CD14-positive monocyte (primary cell): ENCODE measurements at places on chromosomes 6 and 20.

GRCh38 chr6:88164061-88164460 lies 2.1 kb downstream of the CNR1 start:
- DNase-seq = no peak

DNA sequence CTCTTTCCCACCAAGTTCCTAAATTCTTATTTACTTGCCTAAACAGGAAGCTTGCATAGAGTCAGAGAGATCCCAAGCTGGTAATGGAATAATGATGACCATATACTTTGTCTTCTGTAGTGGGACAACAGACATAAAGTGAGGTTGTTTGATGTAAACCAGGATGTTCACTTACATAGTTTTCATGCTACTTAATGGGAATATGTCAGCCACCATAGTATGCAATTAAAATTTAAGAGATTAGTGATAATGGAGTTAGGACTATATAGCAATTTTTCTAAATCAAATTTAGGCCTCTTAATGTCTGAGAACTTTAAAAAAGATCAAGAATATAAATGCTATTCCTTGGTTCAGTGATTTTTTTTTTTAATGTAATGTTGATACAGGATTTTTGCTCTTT lies 180.6 kb downstream of the BCKDHB start:
- no peak for DNase-seq

DNA sequence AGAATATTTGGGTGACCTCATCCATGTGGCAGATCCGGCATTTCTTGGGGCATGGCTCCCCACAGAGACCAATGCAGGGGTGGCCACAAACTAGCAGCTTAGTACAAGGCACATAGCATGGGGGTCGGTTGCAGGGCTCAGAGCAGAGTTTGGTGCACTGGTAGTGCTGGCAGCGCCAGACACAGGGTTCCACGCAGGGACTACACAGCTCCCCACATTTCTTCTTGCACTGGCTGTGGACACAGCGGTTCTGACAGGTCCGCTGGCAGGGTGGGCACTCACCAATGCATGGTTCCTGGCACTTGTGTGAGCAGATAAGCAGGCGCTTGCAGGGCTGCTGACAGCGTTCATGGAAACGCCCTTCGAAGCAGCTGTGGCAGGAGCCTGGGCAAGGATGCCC lies 29.1 kb downstream of the DDX27 start:
- DNase-seq = no peak

- peak; percentile 9 for DNase-seq
These were observed 423.1 kb upstream of the RNF217 start for GRCh38 chr6:124539096-124539495.

GRCh38 chr20:49878977-49879376 lies 36.4 kb downstream of the SPATA2 start:
- no peak for DNase-seq

- DNase-seq = no peak
These were observed 97.2 kb downstream of the HDGFL1 start for GRCh38 chr6:22666586-22666985.

- no peak for DNase-seq
These were observed 361.4 kb upstream of the KCNQ5 start for GRCh38 chr6:72260489-72260888.

- DNase-seq = no peak
These were observed 30.1 kb downstream of the RIMS4 start for GRCh38 chr20:44780226-44780625.

DNA sequence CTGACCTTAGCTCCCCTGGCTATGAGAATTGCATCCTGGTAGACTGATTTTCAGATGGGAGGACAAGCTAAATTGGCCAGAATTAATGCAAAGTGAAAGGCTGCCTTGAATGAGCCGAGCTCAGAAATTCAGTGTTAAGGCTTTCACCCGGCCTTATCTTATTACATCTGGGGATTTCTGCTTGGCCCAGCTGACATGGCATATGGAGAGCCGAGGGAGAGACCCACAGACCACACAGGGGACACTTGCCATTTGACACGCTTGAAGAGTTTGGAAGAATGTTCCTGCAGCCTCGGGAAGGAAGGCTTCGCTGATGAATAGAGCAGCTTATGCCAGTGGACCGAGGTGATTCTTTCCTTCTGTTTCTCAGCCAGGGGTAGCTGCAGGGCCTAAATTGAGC lies 9.0 kb downstream of the MOCS3 start:
- DNase-seq = no peak

- DNase-seq = no peak
These were observed 35.5 kb downstream of the SCP2D1 start for GRCh38 chr20:18849131-18849530.

DNA sequence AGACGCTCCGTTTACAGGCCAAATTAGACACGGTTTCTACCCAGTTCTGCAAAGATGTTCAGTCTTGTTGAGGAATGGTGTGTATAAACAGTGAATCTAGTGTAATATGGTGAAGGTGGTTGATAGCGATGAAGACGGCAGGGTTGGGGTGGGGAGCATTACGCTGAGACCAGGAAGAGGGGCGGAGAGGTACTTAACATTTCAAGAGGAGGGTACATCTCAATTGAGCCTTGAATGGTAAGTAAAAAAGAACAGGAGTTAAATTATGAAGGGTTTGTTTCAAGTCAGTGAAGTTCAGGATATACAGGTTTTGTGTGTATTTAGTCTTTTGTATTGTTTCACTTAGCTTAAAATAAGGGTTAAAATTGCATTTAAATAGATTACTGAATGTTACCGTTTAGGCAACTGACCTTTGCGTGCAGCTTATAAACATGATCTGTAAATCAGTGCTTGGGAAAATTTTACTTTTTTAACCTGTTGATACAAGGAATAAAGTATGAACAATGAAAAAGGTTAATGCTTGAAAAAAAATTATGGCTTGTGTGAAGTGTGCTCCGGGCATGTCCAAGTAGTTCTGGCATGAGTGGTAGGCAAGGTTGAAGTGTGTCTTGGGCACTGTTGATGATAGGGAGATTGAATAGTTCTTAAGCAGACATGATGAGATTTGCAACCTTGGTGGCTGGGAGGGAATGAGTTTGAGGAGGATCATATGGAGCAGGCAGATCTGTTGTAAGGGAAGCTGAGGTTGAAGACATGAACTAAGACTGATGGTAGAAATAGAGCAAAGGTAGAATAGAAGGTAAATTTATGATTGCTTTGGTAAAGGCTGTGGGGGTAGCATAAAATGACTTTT lies 842 bp downstream of the POLR1C start:
- DNase-seq = no peak

- DNase-seq = no peak
These were observed 6.0 kb downstream of the NUP153 start for GRCh38 chr6:17700421-17701416.

DNA sequence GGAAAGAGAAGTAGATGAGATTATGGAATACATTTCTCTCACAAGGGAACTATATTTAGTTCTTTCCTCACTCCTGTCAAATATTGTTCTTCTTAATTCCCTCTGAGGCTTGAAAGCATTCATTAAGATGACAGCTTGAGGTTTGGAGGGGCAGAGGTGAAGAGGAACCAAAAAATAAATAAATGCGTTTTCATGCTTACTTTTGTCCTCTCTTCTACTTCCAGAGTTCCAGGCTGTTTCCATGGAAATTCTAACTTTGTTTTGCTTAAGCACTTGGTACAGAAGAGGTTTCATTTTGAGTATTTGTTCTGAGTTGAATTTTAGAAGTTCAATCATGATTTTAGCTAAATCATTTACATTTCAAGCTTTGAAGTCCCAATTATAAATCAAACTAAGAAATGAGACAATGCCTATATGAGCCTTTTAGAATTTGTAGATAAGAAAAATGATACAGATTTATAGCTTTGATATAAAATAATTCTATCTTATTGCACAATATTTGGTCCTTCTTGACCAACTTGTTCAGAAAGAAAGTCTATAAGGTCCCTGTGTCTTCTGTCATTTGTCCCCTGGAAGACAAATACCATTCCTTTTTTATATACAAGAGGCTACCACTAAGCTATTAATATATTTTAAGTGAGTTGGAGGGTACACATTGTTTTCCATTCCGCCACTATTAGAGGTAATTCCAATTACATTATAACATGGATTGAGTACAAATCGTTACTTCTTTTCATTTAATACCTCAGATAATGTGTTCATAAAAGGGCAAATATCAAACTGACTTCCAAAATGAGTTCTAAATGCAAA lies 16.3 kb downstream of the RBM24 start:
- no peak for DNase-seq

GRCh38 chr6:128767705-128768104 lies 115.2 kb upstream of the LAMA2 start:
- no peak for DNase-seq

DNA sequence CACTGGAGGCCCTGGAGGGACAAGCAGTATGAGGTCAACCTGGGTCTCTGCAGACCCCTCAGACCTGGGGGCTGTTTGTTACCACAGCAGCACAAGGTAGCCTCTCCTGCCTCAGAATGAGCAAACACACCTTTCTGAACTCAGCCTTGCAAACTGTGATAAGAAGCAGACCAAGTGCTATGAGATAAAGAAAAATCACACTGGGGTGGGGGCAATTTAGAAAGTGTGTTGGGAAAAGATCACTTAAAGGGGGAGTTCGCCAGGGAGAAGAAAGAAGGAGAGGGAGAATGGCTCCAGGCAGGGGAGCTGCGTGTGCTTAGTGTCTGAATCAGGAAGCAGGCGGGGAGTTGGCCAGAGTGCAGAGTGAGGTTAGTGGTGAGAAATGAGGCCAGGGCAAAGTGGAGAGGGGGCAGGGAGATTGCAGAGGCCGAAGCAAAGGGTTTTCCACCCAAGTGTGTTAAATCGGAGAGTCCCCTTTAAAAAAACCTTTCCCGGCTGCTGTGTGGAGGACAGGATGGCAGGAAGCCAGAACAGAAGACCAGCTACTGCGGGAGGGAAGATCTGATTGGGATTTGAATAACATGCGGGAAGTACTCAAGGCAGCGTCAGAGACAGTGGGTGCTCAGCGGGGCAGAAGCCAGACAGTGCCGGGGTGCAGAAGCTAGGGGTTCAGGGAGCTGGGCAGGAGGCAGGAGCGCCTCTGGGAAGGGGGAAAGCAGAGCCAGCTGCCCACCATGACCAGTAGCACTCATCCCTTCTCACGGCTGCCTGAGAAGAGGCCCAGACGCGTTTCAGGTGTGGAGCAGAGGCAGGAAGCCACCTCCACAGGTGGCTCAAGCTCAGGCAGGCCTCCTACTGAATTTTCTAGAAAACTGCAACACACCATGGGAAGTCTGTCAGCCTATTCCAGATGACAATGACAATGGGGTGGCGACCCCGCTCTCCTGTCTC lies 9.0 kb downstream of the ADA start:
- peak; percentile 66 for DNase-seq

DNA sequence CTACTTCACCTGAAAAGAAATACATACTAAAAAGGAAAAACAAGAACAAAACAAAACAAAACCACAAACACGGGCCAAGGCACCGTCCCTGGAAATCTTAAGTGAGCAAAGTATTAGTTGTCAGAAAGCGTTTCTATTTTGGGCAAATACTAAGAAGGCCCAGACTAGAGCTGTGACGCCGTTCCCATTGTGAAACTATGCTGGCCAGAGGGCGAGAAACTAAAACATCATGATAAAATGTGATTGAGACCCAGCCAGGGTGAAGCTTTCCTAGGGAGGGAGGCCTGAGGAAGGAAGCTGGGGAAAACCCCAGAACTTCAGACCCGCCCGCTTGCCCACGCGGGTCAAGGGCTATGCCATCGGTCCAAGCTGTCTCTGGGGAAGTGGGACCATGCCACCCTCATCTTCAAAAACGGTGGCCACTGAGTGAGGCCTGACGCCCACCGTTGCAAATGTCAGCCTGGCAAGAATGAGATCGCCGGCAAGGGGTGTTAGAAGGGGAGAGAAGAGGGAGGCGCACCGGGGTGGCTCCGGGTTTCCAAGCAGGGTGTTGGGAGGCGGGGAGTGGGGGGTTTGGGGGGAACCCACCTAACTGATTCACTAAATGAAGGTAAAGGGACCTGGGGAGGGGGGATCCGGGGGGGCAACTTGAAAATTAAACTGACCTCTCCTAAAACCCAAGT lies 1950.9 kb upstream of the DEFB115 start:
- DNase-seq = no peak

DNA sequence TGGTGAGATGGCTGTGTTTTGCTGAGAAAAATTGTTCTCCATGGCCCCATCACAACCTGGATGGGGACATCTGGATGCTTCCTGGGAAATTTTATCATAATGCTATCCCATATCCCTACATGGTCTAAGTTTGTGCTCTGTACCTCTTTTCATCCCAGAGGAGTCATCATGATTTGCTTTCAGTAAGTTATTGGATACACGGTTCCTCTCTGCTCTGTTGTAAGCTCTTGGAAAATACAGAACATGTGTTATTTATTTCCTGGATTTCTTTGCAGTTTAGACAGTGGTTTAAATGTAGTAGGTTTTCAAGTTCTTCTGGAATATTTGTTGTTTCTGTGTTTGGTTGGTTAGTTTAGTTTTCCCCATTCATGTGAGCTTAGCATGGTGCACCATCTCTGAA lies 129.2 kb upstream of the ECI2 start:
- no peak for DNase-seq

- DNase-seq = no peak
These were observed 8.8 kb downstream of the SYNJ2 start for GRCh38 chr6:157990321-157991066.

GRCh38 chr6:17740559-17741220 lies 34.0 kb upstream of the NUP153 start:
- DNase-seq = no peak

GRCh38 chr6:54185885-54186284 lies 74.6 kb downstream of the MLIP start:
- no peak for DNase-seq

- DNase-seq = no peak
These were observed 159.8 kb upstream of the SYNDIG1 start for GRCh38 chr20:24309596-24309995.

DNA sequence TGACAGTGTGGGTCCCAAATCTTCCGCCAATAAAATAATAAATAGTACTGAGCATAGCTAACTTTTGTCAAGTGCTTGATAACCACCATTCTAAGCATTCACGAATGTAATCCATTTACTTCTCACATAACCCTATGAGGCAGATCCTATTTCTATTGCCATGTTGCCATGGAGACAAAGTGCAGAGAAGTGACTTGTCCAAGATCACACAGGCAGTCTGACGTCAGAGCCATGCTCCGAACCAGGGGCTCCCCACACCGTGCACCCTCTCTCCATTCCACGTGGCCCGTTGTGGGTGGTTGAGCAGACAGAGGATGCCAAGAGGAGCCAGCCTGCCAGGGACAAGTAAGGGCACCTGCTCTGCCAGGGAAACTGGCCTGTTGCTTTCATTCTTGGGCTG lies 38.9 kb downstream of the CDH22 start:
- DNase-seq = no peak

DNA sequence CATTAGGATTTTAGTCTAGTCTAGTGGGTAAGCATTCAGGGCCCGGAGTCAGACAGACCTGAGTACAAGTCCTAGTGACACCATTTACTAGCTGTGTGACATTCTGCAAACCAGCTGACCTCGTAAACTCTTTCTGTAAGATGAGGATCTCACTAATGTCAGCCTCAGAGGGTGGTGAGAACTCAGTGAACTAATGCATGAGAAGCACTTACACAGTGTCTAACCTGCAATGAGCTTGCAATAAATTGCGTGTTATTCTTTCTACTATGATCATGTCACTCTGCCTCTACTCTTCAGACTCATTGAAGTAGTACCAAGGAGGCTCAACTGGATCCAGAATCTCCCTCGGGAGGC lies 41.1 kb upstream of the ZNF831 start:
- no peak for DNase-seq

- no peak for DNase-seq
These were observed 461.9 kb downstream of the KIF16B start for GRCh38 chr20:16111172-16111832.
